Mammary epithelial cell (primary cell): ENCODE measurements at places on chromosomes 2 and 18. TPM values are rescaled to one million over a fixed set of nuclear protein-coding genes. Genes with fewer than 3 reads are reported as not detected.

GRCh38 chr18:34942276-34942675 lies 98.9 kb upstream of the MAPRE2 start:
- no peak for DNase-seq

GRCh38 chr2:196286821-196287220 lies 115.4 kb upstream of the STK17B start:
- no peak for DNase-seq

DNA sequence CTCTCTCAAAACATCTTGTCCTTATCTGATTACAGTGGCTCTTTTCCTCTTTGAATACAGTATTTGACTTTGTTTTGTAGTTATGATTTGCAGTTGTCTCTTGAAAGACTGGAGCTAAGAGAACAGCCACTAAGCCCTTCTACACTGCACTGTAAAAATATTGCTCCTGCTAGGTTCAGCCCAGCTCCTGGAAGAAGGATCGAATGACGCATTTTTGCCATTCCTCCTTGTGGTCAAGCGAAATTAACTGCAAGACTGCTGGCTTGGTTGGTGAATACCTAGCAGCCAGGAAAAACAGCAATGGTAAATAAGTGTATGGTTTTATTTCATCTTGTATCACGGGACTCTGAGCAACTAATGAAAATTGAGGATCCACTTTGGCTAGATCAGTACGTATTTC lies 407.8 kb upstream of the CDH2 start:
- peak; percentile 60 for DNase-seq

DNA sequence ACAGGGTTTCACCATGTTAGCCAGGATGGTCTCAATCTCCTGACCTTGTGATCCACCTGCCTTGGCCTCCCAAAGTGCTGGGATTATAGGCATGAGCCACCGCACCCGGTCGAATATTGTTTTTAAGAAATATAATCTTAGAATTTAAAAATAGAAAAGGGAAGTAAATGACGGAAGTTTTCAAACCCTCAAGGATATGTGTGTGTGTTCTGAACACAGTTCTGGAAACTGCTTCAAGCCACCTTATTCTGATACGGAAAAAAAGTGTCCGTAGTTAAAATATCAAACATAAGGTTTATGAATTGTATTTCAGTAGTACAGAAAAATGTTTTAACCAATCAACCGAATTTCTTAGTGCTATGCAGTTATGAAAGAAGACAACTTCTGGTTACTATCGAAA lies 115.9 kb downstream of the UPP2 start:
- DNase-seq, result no peak

DNA sequence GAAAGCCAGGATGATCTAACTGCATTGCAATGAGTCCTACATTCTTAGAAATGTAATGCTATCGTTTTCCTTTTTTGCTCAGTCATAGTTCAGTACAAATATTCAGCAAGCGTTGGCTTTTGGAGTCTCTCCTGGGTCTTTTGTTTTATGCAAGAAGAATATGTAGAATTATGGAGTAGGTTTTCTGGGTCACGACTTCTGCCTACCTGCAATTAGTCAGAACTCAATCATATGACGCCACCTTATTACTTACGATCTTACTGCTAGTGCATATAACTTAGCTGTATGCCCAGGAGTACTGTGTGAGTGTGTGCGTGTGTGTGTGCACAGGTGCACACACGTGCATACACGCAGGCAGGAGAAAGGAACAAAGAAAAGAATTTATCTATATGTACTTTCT lies 640.2 kb downstream of the STK39 start:
- DNase-seq, result no peak

DNA sequence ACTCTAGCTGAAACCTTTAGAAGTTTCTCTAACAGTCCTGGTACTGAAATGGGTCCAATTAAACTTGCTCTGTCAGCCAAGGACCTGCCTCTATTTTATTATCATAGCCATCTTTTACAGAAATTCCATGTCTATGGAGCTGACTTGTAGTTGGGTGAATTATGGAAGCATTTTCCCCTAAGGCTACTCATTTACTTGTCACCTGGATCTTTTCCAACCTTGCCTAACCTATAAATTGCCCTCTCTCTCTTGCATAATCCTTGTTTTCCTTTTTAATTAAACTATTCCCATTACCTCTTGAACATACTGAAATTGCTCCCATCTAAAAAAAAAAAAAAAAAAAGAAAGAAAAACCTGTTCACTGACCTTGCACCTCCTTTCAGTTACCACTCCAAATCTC lies 74.6 kb upstream of the DOK6 start:
- no peak for DNase-seq

DNA sequence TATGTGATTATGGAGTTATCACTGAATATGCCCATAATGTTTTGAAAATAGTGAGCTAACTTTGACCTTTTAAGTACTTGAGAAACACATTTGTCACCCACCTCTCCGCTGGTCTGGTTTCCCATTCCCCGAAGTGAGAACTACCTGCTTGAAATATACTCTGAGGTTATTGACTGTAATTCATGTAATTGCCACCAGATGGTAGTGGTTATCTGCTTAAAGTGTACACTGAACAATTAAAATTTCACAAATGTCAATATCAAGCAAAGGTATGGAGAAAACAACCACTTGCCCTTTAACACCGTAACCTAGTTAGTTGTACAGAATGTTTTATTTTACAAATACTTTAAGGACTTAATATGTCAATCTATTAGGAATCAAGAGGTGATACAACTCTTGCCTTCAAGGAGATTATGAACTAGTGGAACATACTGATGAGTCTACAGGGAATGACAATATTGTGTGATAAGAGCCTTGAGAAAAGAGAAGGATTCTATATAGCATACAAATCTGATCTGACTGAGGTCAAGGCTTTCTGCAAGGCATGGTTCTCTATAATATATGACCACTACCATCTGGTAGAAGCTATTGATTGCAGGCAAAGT lies 316.8 kb upstream of the KCNH7 start:
- DNase-seq, result peak; percentile 30

DNA sequence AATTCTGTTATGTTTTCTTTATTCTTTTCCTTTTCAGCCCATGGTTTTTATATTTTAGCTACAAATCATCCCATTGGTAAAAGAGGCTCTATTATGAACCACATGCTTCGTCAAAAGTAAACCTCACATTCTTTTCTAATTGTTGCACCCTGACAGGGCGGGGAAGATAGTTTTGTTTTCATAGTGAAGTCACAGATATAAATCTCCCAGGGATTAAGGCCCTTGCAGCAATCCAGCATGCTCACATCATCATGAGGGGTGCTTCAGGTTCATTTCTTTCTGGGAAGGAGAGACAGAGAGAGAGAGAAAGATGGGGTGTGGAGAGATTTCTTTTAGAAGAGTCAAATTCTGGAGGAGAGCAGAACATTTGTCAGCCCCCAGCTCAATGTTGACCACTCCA lies 124.5 kb upstream of the CDC42EP3 start:
- peak; percentile 84 for DNase-seq

DNA sequence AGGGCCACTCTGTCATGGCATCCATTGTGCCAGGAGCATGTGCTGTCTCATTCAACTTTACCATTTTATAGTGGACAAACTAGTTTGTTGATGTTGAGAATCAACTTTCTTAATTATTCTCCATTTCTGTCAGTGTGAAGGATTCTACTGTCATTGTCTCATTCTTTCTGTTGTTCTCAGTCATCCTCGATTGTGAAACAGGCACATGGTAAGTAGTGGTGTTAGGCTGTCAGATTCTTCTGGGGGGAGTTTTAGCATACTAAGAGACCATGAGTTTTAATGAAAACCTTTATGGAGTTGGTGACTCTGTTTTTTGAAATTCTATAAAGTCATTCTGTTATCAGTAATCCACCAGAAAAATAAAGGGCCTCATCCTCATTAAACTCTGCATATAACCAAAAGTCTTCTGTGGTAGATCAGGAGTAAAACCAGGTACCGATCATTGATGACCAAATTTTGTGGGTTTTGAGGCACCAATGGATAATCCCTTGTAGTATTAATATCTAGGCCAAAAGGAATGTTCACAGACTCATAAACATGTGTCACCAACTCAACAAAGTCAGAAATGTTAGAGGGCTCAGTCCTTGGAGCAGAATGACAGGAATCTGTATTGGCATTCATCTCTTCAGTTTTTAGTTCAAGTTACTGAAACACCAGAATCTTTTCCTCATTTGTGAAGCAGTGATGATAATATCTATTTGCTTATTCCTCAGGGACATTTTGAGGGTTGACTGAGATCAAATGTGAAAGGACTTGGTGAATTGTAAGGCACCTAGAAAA lies 73.2 kb downstream of the CERS6 start:
- DNase-seq, result no peak

GRCh38 chr18:67310826-67311225 lies 205.7 kb downstream of the DSEL start:
- DNase-seq, result peak; percentile 19

- no peak for DNase-seq
Measured at GRCh38 chr18:58046794-58047555, 2.9 kb downstream of the NEDD4L start.

DNA sequence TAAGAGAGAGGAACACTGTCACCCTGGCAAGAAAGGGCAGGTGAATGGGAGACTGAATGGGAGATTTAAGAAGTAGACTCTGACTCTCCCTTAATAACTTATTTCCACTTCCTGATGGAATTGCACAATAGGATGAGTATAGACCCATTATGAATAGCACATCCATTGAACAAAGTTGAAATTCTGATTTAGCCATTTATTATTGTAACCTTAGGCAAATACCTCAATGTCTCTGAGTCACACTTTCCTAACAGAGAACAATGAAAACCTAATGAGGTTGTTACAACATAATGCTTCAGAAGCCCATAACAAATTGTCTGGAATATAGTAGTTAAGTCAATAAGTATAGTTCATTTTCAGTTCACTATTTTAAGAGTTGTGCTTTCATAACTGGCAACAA lies 78.9 kb downstream of the NRXN1 start:
- peak; percentile 96 for DNase-seq

DNA sequence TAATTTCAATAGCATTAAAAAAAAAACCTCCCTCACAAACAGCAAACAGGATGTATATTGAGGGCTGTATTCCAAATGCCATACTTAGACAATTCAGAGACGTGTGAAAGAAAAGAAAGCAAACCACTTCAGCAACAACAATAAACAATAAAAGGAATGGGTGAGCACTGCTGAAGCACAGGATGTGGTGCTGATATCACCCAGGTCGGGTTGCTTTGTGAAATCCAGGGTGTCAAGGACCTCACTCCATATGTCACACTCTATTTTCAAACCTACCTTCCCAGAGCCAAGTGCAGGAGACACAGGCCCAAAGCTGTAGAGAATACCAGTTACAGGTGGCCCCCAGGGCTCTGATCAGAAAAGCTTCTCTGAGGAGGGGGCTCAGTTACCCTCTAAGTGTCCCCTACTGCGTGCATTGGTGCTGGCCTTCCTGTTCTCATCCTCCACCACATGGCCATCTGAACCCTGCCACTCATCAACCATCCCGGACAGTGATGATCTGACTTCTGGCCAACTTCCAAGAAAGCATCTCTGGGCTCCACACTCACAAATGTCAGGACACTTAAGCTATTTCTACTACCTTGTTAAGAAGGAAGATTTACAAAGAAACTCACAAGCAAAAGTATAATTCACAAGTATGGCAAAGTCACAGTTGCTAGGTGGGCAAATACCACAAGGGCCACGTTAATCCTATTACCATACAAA lies 363.0 kb downstream of the SS18 start:
- no peak for DNase-seq

DNA sequence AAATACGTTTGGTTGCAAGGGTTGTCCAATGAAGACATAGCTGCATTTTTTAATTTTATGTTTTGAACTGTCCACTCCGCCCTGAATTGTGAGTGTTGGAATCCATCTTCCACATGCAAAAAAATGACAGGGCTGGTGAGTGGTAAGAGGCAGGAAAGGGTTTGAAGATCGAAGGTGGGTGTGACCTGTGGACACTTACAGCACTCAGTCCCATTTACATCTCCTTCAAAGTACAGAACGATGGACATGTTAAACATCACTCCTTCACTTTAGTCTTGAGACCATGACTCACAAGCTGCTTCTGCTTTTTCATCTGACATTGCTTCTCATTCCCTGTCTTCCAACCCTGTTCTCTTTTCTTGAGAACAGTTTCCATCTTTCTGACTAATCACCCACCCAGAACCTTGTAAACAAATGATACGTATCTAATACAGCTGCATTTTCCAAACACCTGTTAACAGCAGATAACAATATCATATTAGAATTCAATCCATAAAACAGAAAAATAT lies 179.3 kb downstream of the ZNF516 start:
- DNase-seq, result no peak

- no peak for DNase-seq
Measured at GRCh38 chr2:189522435-189523151, 58.0 kb downstream of the SLC40A1 start.

DNA sequence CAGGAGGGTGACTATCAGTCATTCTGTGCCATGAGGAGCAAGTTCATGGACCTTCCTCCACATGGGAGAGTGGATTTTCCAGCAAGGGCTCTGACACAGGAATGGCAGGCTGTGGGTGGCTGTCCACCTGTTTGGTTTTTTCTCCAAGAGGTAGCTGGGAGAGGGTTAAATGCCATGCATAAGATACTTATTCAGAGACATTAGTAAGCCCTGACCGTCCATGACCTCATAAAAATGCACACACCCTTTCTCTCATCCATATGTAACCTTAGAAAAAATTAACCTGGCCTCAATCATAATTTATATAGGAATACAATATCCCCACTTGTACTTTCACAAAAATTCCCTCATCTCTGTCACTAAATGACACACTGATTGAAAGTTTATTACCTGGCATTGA lies 51.3 kb downstream of the NPPC start:
- no peak for DNase-seq

DNA sequence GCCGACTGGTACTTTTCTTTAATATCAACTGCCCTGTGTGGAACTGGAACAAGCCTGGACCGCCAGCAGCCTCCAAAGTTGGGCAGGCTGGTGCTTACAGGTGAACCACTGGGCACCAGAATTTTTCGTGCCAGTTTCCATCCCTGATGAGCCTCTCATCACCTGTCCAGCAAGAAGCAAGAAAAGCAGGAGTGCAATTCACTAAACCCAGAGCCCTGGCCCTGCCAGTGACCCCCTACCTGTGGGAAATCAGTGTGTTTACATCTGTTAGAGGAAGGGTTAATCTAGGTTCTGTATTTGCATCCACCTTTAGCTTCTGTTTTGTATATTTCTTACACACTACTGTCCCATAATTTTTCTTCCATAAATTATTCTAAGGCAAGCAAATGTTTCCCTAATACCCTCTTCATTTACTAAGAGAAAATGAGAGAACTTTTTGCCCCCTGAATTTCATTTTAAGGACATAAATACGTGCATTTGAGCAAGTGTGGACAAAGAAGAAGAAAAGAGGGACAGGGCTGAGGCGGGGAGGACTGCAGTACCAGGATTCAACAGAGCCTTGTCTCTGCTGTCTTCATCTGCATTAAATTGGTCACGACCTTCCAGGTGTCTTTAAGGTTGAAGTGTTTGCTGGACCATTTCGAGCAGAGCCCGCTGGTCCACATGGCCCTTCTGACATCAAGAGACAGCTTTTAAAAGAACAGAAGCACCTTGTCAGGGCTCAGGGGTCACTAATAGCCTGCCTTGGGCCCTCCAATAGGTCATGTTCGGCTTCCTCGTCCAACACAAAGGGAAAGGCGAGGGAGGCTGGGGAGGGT lies 763.1 kb downstream of the BCL11A start:
- no peak for DNase-seq

GRCh38 chr2:10362096-10362897 lies 59.6 kb downstream of the HPCAL1 start:
- DNase-seq, result no peak

The TRPM8 gene
- under 0.01 TPM for total RNA-seq

The HADHB gene
- 144 TPM for total RNA-seq

The CCDC148 gene
- total RNA-seq, result 0.71 and 2.1 TPM in 2 replicates

The ZBTB7C gene
- 1.8 and 3.4 TPM in 2 replicates for total RNA-seq

The POTEJ gene
- not detected for total RNA-seq

The TMEM150A gene
- 12.5 TPM for total RNA-seq
